ENCODE measurements at places on chromosomes 5 and 9. TPM values are rescaled to one million over a fixed set of nuclear protein-coding genes. Genes with fewer than 3 reads are reported as not detected.
A peak's percentile ranks its signal among the peaks of the same experiment; 100 is the strongest.

GRCh38 chr5:133285583-133286021 lies 233.8 kb downstream of the HSPA4 start:
- H3K36me3 ChIP-seq, result no peaks in the 10 kb centered on the region
- H3K4me3 ChIP-seq, result no peak overlapping the region
- H3K27me3 ChIP-seq, result no peaks in the 10 kb centered on the region
- H3K27ac ChIP-seq, result no peak overlapping the region
- DNase-seq, result no peak
- H3K4me1 ChIP-seq, result no peaks in the 10 kb centered on the region

SLC1A3 gene
- not detected for total RNA-seq

DNA sequence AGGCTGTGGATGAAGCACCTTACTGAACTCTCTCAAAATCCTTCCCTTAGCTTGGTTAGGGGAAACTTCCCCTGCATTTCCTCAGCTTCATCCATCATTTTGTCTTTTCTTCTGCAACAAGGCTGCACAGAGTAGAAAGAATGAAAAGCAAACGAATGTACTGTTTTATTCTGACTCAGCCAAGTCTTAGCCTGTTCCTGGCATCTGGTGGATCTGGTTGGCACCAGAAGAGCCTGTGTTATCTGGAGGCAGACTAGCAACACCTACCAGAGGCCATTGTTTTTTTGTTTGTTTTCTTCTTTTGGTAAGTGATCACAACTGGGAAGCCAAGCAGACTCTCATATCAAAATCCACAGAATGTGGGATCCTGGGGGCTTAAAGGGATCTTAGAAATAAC lies 200.7 kb downstream of the FANCC start:
- no peaks in the 10 kb centered on the region for H3K27me3 ChIP-seq
- no peaks in the 10 kb centered on the region for H3K36me3 ChIP-seq
- DNase-seq, result no peak
- peaks cover 2% of the 10 kb centered on the region for H3K4me1 ChIP-seq

GRCh38 chr5:172715931-172716682 lies 54.9 kb downstream of the DUSP1 start:
- peaks cover 4% of the 10 kb centered on the region for H3K4me1 ChIP-seq
- no peaks in the 10 kb centered on the region for H3K36me3 ChIP-seq
- DNase-seq, result no peak
- H3K27me3 ChIP-seq, result peaks cover 4% of the 10 kb centered on the region
- H3K4me3 ChIP-seq, result no peak overlapping the region

DNA sequence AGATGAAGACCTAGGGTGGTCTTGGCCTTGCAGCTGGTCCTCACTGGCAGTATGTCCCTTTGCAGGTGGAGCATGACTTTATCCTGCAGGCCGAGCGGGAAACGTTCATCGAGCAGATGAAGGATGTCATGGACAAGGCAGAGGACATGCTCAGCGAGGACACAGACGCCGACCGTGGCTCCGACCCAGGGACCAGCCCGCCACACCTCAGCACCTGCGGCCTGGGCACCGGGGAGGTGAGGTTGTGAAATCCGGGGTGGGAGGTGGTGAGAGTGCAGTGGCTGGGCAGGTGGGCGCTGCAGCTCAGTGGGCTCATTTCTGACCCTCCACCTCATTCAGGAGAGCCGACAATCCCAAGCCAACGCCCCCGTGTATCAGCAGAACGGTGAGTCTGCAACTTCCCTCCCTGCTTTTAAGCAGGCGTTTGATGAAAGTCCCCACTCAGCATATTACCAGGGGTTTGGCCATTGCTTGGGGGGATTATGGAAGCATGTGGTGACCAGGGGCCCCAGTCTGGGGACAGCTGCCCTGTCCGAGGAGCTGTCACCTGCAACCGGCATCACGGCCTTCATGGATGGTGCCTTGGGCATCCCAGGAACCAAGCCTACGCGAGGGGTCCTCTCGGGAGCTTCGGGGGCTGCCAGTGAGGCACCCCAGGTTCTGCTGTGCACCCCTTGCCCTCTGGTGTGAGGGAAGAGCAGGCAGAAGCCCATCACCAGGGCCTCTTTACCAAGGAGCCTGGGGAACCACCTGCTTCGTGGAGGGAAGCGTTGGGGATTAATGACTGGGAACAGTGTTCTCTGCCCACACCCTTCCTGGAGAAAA lies 84.0 kb downstream of the WNK2 start:
- peaks cover 13% of the 10 kb centered on the region for H3K4me1 ChIP-seq
- DNase-seq, result no peak
- H3K27ac ChIP-seq, result no peak overlapping the region

DNA sequence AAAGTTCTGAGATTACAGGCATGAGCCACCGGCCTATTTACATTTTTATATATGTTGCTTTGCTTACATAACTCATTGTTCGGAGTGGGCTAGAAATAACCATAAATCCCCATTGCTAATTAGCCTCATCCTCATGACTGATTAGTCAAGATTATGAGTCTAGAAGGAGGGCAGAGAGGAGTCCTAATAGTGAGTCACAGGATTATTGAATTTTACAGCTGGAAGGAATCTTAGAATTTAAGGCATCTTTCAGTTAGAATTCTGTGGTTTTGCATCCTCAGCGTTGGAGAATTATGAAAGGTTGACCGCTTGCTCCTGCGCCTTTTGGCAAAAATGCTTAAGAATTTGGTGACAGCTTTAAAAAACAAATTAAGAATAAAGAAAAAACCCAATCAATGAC lies 2.6 kb upstream of the PBX3 start:
- H3K27ac ChIP-seq, result no peak overlapping the region
- no peak for DNase-seq
- H3K4me1 ChIP-seq, result peaks cover 25% of the 10 kb centered on the region
- H3K36me3 ChIP-seq, result peaks cover 8% of the 10 kb centered on the region
- no peak overlapping the region for H3K4me3 ChIP-seq

DNA sequence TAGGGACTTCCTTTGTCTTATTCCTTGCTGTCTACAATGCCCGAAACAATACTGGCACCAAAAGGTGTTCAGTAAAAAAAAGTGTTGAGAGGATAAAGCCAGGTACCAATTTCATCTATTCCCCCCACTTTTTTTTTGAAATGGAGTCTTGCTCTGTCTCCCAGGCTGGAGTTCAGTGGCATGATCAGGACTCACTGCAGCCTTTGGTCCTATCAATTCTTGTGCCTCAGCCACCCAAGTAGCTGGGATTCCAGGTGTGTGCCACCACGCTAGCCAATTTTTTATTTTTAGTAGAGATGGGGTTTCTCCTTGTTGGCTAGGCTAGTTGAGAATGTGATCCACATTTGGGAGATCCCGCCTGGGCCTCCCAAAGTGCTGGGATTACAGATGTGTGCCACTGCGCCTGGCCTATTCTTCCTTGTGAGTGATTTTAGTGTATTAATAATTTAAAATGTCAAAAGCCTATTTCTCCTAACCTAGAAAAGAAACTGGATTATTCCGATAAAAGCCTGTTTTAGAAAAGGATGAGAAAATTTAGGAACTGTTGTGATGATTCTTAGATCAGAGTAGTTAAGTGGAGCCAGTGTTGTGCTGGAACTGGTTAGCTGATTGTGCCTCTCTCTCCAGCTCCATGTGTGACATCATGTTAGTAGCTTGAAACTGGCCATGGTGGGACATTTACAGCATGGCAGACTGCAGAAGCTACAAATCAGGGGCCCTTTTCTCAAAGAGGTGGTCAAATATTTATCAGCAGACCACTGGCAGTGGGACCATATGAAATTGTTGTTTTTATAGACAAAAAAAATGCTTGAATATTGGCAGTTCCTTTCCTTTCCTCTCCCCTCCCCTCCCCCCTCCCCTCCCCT lies 14.3 kb downstream of the CDC42SE2 start:
- peaks cover 62% of the 10 kb centered on the region for H3K36me3 ChIP-seq
- H3K27ac ChIP-seq, result peak overlapping the region; percentile 77
- peak; percentile 11 for DNase-seq
- H3K4me1 ChIP-seq, result peaks cover 83% of the 10 kb centered on the region
- H3K27me3 ChIP-seq, result no peaks in the 10 kb centered on the region

DNA sequence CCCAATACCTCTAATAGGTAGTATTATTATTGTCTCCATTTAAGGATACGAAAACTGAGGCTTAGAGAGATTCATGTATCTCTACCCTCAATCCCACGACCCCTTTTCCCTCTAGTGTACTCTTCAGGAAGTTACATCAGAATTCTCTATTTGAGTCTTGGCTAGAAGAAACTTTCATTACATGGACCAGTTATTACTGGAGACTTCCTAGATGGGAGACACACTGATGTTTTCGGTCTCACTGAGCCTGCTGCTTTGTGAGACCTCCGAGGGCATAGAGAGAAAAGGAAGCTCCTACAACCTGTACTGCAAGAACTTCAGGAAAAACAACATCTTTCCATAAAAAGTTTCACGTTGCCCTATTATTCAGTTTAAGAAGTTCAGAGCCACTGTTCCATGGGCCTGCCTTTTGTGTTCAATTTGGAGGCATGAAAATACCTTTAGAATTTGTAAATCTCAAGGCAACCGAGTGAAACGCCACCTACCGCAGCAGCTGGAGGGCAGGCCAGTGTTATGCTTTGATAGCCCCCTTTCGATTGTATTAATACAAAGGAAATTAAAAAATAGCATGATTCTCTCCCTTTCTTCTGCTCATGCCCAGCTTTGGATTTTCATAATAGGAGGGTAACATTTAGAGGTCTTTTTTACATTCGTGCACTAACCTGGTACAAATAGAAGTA lies 223.3 kb downstream of the EBF1 start:
- no peak overlapping the region for H3K27ac ChIP-seq
- peaks cover 15% of the 10 kb centered on the region for H3K4me1 ChIP-seq
- no peaks in the 10 kb centered on the region for H3K27me3 ChIP-seq
- peaks cover 3% of the 10 kb centered on the region for H3K36me3 ChIP-seq

DNA sequence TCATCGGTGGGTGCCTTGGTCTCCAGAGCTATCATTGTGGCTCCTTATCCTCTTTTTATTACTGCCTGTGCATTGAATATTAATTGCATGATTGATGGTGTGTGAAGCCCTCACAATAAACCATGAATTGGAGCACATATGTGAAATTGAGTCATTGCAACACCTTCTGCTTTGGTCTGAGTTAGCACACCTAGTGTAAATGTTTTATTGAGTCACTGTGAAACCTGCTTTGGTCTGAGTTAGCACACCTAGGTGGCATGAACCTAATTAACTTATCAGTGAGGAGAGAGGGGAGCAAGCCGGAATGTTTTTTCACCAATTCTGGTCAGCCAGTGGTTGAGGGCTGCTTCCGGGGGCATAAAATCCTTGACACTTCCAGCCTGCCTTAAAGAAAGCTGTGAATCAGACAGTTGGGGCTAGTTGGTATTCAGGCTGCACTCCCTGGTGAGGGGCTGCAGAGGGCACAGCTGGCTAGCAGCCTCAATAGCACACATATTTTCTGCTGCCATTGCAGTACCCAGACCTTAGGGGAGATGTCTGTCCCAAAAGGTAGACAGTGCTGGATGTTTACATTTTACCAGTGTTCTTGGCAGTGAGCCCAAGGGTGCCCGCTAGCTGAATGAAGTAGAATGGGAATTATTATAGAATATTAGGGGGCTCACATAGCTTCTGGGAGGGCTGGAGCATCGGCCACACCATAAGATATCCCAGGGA lies 76.5 kb upstream of the GOLM1 start:
- no peak for DNase-seq
- H3K27me3 ChIP-seq, result no peaks in the 10 kb centered on the region
- H3K36me3 ChIP-seq, result no peaks in the 10 kb centered on the region
- no peak overlapping the region for H3K4me3 ChIP-seq

GRCh38 chr9:89853931-89854330 lies 249.1 kb downstream of the GADD45G start:
- peaks cover 3% of the 10 kb centered on the region for H3K4me1 ChIP-seq
- H3K36me3 ChIP-seq, result no peaks in the 10 kb centered on the region
- no peak overlapping the region for H3K4me3 ChIP-seq
